ENCODE measurements at places on chromosomes 16 and 17. TPM values are rescaled to one million over a fixed set of nuclear protein-coding genes. Genes with fewer than 3 reads are reported as not detected.
A peak's percentile ranks its signal among the peaks of the same experiment; 100 is the strongest.

DNA sequence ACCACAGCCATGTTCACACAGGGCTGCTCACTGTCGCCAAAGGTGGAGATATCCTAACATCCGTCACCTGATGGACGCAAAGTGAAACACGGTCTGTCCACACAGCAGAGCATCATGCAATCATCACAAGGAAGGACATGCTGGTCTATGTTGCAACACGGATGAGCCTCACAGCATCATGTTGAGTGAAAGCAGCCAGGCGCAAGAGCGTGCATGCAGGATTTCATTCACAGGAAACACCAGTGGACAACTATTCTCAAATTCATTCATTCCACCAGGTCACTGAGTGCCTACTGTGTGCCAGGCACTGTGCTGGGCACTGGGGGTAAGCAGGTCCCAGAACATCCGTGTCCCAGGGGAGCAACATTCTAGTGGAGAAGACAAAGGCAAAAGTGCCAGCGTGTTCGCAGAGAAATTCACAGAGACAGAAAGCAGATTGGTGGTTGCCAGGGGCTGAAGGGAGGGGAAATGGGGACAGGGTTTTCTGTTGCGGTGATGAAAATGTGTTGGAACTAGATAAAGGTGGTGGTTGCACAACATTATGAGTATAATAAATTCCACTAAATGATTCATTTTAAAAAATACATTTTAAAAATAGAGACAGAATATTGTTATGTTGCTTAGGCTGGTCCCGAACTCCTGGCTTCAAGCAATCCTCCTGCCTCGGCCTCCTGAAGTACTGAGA lies 22.7 kb upstream of the KCNJ12 start:
- no peak for DNase-seq

DNA sequence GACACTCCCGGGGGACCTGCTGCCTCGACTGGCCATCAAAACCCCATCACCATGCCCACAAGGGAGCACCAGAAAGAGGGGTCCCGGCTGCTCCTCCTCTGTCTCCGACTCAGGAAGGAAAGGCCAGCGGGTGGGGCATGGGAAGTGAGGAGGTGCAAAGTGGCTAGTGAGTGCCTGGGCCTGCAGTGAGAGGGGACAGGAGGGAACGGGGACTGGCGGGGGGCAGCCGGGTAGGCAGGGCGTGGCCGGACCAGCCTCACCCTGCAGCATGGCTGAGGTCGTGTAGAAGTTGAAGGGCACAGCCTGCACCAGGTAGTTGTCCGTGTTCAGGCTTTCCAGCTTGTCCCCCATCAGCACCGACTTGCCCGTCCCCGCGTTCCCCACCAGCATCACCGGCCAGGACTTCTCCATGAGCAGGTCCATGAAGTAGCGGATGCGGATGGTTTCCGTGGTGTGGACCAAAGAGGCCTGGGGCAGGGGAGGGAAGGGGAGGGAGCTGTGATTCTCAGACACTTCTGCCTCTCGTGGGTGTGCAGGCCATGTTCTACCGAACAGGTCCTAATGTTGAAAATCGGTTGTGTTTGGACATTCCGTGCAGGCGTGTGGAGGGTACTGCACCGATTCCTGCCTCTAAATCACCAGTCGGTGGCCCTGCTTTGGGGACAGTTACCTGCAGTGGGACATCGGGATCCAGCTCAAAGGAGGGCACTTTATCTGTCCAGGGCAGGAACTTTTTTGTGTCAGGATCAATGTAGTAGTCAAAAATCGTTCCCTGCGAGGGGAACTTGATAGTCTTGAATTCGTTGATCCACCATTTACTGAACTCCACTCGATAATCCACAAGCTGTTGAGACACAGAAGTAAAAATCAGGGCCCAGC lies 91.7 kb downstream of the DNAH17 start:
- no peak for DNase-seq

DNA sequence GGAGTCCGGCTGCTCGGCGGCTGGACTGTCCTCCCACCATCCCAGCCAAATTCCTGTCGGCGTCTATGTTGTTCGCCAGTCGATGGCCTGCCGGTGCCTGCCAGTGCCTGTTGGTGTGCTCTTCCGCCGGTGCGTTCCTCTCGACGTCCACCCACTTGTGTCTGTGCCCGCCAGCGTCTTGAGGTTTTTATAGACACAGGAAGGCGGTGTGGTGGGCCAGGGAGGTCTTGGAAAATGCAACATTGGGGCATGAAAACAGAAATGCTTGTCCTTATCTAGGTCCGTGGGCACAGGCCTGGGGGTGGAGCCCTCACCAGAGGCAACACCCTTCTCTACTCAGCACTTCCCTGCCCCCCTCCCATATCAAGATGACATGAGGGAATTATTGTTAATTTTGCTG lies 167.8 kb downstream of the IRF8 start:
- DNase-seq, result no peak

The SP2 gene
- 13.2 TPM for total RNA-seq

- no peak for DNase-seq
Observed at GRCh38 chr16:87851601-87852000, 17.7 kb downstream of the SLC7A5 start.

The SHISA6 gene
- total RNA-seq, result not detected

The MSLN gene
- not detected for total RNA-seq

DNA sequence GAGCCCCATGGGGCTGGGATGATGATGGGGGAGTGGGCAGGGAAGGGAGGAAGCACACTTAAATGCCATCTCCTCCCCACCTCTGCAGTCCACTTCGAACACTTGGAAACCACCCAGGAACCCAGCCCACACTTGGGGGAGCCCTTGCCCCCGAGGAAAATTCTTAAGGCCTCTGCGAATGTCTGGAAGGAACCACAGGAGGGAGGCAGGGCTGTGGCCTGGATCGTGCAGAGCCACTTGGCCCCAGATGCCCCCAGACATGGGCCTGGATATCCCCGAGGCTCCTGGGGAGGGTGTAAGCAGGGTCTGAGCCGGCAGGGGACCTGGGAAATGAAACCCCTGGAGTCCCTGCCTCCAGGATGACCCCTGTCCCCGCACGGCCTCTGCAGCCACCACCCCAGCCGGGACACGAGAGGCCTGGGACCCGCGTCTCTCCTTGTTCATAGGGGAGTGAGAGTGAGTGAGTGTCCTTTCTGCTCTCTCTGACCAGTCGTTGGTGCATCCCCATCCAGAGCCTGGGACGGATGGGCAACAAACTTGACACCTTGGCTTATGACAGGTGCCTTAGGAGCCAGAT lies 11.8 kb upstream of the MTSS2 start:
- no peak for DNase-seq

- no peak for DNase-seq
Observed at GRCh38 chr17:7019839-7020519, 2.9 kb upstream of the BCL6B start.

- DNase-seq, result no peak
Observed at GRCh38 chr16:29158785-29159184, 173.9 kb downstream of the LAT start.

DNA sequence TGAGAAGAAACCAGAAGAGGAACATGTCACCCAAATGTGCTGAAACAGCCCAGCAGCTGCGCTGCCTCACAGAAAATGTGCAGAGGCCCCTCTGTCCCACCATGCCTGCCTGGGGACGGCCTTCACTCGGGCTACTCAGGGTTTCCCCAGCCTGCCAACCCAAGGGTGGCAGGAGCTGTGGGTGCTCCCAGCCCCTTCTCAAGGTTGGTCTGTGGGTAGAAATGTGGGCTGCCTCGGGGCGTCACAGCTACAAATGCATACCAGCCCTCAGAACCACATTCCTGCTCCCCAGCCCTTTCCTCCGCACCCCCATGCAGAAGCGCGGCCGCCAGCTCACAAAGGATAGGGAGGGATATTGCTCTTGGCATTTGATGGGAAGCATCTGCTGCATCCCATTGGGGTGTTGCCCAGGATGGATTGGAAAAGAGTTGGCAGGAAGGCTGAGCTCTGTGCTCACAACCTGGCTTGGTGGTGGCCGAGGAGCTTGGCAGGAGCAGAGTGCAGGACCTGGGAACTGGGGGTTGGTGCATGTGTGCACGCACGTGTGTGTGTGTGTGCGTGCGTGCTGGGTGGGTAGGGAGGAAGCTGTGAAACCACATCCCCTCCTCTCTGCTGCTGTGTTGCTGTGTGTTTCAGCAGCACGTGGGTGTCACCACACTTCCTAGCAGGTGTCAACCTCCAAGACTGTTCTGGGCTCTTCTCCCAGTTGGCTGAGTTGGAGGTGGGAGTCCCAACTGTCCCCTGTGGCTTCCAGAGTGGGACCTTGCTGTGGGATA lies 304.4 kb downstream of the SEC14L1 start:
- peak; percentile 93 for DNase-seq

DNA sequence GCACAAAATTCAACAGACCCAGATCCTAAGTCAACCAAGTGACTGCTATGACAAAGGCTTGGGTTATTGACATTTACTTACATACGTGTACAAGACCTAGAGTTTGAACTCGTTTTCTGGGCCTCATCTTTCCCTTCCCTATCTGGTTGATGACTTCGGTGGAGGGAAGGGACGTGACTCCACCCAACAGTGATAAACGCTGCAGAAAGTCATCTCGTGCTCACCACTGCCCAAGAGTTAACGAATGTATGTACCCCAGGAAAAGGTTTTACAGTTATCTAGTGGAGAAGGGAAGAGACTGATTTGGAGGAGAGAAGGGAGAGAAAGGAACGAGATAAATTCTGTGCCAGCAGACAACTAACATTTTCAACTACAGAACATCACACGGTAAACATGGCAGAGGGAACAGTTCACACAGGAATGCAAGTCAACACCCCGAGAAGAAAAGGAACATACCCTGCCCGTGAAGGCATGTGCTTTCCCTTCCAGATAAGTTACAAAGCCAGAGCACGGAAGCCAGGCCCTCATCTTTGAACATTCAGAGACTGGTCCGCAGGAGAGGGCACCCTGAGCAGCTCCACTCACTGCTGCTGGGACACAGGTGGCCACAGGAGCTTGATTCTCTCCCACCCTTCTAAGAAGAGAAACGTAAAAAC lies 13.9 kb upstream of the CYTH1 start:
- DNase-seq, result no peak

GRCh38 chr17:3727041-3727440 lies 3.3 kb downstream of the HASPIN start:
- DNase-seq, result no peak

DNA sequence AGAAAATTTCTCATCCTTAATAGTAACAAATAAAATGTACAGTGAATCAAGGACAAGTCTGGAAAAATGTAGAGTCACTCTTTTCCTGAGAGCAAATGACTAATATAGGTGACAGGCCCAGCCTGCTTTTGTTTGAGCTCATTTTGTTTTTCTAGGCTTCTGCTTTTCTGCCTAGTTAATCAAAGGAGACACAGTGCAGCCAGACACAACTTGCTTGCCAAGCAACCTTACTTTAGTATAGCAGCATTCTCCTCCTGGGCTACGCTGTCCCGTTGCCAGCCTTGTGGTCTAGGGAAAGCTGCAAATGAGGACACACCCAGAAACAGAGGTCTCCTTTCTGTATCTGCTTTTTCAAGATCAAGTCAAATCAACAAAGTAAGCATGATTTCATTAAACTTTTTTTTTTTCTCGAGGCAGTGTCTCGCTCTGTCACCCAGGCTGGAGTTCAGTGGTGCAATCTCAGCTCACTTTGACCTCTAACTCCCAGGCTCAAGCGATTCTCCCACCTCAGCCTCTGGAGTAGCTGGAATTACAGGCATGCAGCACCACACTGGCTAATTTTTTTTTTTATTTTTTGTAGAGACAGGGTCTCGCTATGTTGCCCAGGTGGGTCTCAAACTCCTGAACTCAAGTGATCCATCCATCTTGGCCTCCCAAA lies 17.2 kb downstream of the GINS3 start:
- DNase-seq, result no peak

GRCh38 chr17:37708008-37708615 lies 36.7 kb downstream of the HNF1B start:
- DNase-seq, result no peak

DNA sequence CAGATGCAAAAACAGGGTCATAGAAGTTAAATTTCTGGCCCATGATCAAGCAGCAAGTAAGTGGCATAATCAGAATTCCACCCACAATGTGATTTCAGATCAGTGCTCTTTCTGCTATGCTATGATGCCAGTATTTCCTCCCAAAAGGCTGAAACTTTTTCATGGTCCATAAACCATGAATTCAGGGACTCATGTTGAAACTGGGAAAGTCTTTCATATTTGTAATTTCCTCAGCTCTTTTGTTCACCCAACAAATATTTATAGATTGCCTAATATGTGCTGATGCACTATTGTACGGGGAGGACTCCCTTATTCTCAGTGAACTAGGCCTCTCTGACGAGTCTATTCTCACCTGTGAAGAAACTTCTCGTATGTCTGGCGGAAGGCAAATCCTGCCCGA lies 156.3 kb downstream of the MYO1D start:
- no peak for DNase-seq

The ACSM2A gene
- not detected for total RNA-seq

DNA sequence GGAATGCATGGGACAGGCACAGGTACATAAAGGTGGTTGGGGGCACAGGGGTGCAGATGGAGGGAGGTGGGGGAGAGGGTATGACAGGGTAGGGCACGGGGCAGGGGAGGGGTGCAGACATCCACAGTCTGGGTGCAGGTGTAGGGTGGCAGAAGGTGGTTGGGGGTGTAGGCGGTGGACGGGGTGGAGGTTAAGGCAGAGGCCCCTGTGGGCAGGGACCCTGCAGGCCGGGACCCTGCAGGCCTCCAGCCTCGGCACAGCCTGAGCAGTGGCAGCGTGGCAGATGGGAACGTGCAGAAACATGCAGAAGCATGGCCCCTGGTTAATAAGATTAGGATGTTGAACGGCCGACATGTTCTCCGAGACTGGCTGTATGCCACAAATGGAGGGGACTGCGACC lies 115.2 kb downstream of the RBFOX3 start:
- DNase-seq, result no peak

- DNase-seq, result no peak
Observed at GRCh38 chr17:78706271-78706915, 75.7 kb downstream of the CYTH1 start.

GRCh38 chr16:26442321-26442720 lies 624.4 kb upstream of the C16orf82 start:
- DNase-seq, result no peak

The TVP23B gene
- total RNA-seq, result 26.8 TPM

GRCh38 chr16:86899757-86900156 lies 321.4 kb downstream of the FOXL1 start:
- DNase-seq, result no peak

- DNase-seq, result peak; percentile 76
Observed at GRCh38 chr17:42679492-42680330, 1.9 kb downstream of the CCR10 start.

Data from activated CD8-positive, alpha-beta T cell treated with anti-CD3 and anti-CD28 coated beads for 36 hours (primary cell).